ENCODE measurements at places on chromosomes 2 and 18. TPM values are rescaled to one million over a fixed set of nuclear protein-coding genes. Genes with fewer than 3 reads are reported as not detected.

GRCh38 chr2:236157815-236158498 lies 10.2 kb downstream of the GBX2 start:
- no peak for DNase-seq

DNA sequence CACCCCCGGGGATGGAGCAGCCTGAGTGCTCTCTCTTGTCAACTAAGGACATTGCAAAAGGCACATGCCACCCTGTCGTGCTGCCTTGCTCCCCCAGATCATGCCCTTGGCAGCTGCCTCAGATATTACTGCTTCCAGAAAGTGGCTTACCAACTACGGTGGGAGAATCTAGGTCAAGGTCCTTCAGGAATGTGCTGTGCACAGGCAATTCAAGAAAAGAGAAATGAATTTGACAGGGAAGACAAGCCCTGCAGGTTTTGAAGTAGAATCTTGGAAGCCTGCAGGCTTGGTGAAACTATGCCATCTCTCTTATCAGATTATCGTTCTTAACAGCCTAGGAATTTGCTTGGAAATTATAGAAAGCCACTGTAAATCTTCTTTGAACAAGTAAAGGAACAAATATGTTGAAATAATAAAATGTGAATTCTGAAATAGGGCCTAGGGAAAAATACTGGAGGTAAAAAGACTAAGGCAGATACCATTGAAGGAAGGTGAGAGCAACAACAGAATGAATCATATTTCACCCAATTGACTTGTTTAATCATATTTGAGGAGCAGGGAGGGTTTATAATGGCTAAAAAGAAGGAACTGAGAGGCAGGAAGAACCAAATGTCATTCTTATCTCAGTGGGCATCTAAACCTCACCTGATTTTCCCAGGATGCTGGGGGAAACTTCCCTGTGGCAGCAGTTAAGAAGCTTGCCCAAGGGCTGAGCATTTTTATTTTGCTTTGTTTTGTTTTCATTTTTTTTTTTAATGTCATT lies 94.0 kb upstream of the GLS start:
- no peak for DNase-seq

Gene SERPINB10
- not detected for total RNA-seq

DNA sequence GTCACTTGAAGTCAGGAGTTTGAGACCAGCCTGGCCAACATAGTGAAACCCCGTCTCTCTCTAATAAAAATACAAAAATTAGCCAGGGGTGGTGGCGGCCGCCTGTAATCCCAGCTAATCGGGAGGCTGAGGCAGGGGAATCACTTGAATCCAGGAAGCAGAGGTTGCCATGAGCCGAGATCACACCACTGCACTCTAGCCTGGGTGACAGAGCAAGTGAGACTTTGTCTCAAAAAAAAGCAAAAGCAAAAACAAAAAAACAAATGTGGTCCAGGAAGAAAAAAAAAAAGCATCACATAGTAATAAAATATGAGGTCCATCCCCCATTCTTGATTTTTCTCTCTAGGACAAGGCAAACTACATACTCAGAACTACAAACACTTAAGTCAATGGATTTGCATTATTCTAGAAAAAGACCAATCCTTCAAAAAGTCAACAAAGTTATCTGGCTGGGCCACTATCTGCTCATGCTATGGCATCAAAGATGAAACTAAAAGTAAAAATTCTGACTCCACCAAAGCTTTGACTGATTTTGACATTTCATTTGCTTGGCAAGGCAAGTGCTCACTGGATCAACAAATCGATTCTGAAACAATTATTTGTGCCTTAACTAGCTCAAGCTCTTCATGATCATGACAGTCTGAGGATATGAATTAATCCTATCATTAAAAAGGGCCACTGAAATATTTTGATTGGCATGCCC lies 28.4 kb downstream of the MEX3C start:
- DNase-seq = no peak

DNA sequence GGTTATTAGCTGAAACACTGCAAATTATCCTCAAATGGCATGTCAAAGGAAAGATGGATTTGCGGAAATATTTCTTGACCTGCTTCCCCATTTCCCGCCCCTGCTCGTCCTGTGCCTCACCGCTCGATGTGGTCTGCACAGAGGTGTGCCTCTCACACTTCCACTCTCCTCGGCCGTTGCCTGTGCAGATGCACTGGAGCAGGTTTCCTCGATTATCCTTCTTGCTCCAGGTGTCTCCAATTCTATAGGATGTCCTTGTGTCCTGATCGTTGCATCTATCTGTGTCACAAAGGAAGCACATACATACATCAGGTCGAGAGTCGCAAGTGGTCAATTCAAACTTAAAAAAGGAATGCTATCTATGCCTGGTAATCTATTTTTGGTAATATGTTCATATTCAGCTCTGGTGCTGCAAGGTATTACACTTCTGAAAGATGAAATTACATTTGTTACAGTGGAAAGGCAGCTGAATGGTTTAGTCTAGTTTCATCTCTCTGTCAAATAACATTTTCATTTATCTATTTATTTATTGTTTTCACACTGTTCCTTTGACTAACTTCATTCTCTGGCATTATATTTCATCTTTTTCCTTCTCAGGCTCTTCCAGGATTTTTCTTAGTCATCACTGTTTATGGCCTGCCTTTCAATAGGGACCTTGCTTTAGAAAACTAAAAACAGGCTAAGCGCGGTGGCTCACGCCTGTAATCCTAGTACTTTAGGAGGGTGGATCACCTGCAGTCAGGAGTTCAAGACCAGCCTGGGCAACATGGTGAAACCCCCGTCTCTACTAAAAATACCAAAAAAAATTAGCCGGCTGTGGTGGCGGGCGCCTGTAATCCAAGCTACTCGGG lies 7.6 kb downstream of the FN1 start:
- DNase-seq = no peak

Gene NETO1
- 0.33 TPM for total RNA-seq

GRCh38 chr2:133360882-133361281 lies 207.4 kb downstream of the NCKAP5 start:
- DNase-seq = no peak

DNA sequence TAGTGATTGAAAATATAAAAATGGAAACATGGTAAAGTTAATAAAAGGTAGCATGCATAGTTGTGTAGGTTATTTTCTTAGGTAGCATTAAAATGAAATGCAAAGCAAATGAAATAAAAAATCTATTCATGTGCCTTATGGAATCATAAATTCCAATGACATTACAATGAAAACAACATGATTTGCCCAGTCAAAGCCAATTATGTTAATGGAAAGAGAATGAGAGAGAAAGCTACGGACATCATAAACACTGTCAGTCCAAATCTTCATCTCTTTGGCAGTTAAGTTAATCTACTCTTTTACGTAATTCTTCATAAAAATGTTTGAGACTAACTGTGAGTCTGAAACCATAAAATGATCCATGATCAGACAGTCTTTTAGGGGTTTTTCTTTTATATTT lies 636.7 kb upstream of the SYT4 start:
- no peak for DNase-seq

Gene MC5R
- total RNA-seq = not detected

DNA sequence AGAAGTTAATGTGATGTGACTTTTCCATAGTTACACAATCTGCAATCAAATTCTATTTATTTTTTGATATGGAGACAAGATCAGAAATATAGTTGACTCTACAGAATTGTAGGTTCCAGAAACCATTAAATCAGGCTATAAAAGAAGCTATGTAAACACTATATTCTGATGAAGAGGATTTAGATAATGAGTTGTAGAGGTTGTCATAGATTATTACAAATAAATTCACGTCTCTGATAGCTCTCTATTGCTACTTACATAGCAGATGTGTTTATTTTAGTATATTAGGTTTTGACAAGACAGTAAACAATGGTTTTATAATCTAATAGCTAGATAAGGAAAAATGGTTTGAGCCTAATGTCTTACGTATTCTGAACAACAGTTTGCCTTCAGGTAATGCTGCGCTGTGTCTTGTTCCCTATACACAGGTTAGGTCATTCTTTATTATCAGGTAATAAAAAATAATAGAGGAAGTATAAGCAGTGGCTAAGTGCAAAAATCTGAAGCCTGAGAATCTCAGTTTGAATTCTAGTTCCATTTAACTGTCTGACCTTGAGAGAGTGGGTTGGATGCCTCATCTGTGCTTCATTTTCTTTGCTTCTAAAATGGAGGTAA lies 93.4 kb downstream of the PPP1R1C start:
- no peak for DNase-seq

GRCh38 chr18:62324917-62325805 lies at the start of gene TNFRSF11A:
TNFRSF11A (plus strand) TSS chr18:62325310; CDS start chr18:62325353, 43 bp downstream.
- no peak for DNase-seq

DNA sequence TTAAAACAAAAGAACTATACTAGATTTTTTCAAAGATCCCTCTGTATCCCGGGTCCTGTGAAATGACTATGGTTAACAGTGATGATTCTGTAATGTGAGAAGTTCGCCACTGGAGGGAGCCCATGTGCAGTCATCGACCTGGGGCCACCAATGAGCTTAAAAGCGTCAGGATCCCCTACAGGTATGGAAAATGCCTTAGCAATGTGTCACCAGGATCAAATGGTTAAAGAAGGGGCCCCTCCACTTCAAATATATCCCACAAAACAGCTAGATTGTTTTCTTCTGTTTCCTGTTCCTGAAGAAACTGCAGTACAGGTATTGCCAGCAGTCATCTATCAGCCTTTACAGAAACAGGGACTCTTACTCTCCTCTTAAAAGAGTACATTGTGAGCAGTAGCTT lies 15.3 kb downstream of the CHRNA1 start:
- no peak for DNase-seq

Gene RAB6D
- not detected for total RNA-seq

Gene CENPO
- 1.8 TPM for total RNA-seq

GRCh38 chr2:199743415-199744120 lies 107.4 kb downstream of the FTCDNL1 start:
- no peak for DNase-seq

Gene POMC
- 10.7 TPM for total RNA-seq

Gene MEMO1
- total RNA-seq = 26.1 TPM

- no peak for DNase-seq
Observed at GRCh38 chr2:31972059-31972458, 38.7 kb downstream of the MEMO1 start.

Gene NDC80
- 0.96 TPM for total RNA-seq

GRCh38 chr18:11689669-11690565 lies 853 bp downstream of the GNAL start:
- DNase-seq = no peak

DNA sequence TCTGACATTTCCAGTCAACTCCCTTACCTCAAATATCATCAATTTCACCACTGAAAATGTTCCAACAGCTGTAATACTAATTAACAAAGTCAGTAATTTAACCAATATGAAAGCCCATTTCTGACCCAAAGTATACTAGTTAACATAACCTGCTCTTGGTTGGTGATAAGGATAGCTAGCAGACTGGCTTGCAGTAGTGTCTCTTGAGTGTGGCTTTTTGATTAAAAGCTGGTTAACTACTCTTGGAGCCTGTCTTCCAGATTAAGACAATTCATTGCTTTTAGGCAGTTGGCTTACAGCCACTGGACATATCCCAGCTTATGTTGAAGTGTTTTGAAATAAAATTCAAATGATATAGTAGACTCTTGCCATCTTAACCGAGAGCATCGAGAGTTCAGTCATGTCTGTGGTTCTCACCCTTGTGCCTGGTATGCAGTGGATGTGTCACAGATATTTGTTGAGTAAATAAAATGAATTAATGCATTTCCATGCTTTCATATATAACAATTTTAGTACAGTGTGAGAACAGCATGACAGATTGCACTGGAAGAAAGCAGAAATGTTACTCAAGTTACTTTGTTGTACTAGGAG lies 158.1 kb downstream of the TANC1 start:
- DNase-seq = no peak

DNA sequence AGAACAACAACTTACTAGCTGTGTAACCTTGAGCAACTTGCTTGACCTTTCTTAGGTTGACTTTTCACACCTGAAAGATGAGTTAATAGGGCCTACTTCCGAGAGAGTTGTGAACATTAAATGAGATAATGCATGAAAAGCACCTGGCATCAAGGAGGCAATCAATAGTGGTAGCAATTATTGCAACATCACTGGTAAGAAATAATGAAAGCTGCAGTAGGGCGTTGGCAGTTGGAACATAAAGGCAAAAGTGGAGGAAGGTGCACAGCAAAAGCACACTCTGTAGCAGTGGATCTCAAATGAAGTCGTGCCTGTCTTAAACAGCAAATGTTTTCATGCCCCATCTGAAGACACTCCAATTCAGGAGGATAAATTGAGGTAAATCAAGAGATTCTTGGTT lies 178.9 kb upstream of the VRK2 start:
- no peak for DNase-seq

Gene TSPYL6
- total RNA-seq = not detected

DNA sequence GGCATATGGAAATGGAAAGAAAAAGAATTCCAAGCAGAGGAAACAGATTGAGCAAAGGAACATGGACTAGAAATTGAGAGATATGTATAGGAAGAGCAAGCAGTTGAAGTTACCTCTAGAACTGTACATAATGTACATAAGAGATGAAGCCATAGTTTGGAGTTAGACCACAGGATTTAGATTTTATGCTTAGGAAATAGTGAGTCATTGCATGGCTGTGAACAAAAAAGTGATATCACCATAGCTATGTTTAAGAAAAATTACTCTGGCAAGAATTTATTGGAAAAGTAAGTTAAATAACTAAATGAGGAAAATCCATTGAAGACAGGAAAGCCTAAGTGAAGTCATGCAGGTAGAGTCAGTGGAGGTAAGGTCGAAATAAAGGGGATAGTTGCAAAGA lies 99.4 kb upstream of the GALNT5 start:
- DNase-seq = no peak

Gene DNPEP
- 81.9 TPM for total RNA-seq

DNA sequence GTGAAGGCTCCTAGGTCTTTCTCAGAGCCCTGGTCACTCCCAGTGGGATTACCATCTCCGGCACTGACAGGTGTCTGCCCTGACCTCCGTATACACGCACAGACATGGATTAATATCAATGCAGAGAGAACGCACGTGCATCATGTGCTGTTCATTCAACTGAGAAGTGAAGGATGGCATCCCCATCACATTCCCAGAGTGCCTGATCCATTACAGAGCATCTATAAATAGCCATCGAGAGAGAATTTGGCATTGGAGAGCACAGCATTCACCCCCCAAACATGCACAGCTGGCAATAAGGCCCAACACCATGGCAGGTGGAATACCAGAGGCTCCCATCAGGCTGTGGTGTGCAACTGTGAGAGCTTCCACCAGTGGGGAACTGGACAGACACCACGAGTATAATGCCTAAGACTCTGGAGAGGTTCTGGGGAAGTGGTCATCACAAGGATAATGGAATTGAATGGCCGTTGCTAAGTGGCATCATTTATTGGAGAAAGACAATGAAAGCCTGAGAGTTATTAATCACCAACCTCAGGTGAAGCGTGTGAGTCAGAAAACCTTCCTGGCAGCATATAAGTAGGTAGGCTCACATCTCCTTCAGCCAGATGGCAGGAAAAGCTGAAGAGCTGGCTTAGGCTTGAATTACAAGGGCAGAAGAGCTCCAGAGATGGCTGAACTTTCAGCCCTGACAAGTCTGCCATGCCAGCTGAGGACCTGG lies 244.5 kb upstream of the ID2 start:
- DNase-seq = no peak

- DNase-seq = no peak
Observed at GRCh38 chr18:22066083-22066485, 103.3 kb upstream of the GATA6 start.

- DNase-seq = no peak
Observed at GRCh38 chr18:44748582-44748981, 67.9 kb downstream of the SETBP1 start.

Gene COL4A4
- total RNA-seq = 3.8 TPM

GRCh38 chr2:208311321-208311720 lies 45.3 kb downstream of the PIKFYVE start:
- DNase-seq = no peak

Gene SCYGR5
- not detected for total RNA-seq

GRCh38 chr2:21330786-21331391 lies 207.1 kb downstream of the TDRD15 start:
- DNase-seq = no peak
